GM13977 (cell line): ENCODE measurements at places on chromosomes 6 and 20.

- no peak for DNase-seq
Measured at GRCh38 chr20:32510601-32511357, 74.4 kb downstream of the NOL4L start.

DNA sequence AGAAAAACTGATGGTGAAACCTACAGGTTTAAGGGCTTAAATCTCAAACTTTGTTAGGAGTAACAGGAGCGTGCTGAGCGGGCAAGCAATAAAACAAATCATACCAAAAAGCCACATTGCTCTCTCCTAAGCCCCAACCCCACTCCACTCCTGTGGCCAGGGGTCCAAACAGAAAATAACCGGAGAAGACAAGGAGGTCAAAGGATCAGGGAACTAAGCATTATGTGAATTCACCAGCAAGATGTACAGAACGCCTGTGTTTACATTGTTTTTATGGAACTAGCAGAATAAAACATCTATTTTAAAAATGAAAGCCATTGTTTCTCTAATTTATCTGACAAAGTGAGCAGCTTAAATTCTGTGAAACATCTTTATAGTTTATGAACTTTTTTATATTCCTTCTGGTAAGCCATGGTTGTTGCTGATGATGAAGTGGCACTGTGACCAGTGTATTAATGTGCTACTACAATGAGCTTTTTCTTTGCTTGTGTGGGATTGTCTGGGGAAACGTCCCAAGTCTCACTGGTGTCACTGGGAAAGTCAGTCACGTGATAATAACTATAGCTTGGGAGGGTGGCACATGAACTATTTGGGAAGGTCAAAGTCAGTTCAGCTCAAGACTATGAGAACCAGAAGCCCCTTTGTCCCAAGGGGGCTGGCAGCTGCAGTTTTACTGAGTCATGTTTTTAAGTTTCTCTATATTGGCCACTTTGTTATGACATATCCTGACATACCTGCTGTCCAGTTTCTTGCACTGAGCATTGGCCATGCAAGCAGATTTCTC is 9.8 kb downstream of the FAM210B start:
- DNase-seq, result no peak

GRCh38 chr6:68134796-68135195 is 500.3 kb upstream of the ADGRB3 start:
- no peak for DNase-seq

GRCh38 chr20:39318911-39319310 is 356.8 kb downstream of the DHX35 start:
- no peak for DNase-seq

- DNase-seq, result no peak
Measured at GRCh38 chr6:93021235-93021915, 398.0 kb downstream of the EPHA7 start.

GRCh38 chr20:57409672-57410397 is 18.6 kb downstream of the RBM38 start:
- DNase-seq, result no peak

DNA sequence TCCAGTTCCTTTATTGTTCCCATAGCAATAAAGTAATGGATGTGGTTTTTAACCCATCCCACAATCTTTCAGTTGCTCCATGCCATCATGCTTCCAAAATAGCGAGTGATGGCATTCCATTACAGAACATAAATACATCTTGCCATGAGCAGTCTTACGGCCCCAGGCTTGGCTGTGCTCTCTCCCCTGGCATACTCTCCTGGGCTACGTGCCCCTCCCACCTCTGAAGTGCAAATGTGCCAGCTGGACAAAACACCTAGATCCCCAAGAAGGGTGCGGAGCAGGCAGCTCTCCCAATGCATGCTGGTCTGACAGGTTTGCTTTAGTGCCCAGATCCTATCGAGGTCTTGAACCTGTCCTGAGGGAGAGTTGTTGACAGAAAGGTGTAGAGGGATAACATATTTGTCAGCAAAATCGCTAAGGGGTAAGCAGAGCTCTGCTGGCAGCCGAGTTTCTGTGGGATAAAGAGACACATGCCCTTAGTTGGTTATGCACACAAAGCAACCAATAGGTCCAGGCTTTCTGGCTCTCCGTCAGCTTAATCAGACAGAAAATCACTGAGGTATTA is 43.9 kb upstream of the PAX1 start:
- no peak for DNase-seq

GRCh38 chr6:14695579-14695978 is 550.3 kb upstream of the JARID2 start:
- DNase-seq, result no peak

- DNase-seq, result no peak
Measured at GRCh38 chr6:100230953-100231316, 233.8 kb downstream of the SIM1 start.

GRCh38 chr20:3904224-3904623 is 15.0 kb downstream of the PANK2 start:
- no peak for DNase-seq

- DNase-seq, result no peak
Measured at GRCh38 chr6:41741625-41742490, 5.3 kb downstream of the PGC start.

GRCh38 chr20:14604143-14604542 is 266.7 kb upstream of the FLRT3 start:
- DNase-seq, result no peak

- no peak for DNase-seq
Measured at GRCh38 chr20:60203451-60203850, 245.2 kb downstream of the CDH26 start.

DNA sequence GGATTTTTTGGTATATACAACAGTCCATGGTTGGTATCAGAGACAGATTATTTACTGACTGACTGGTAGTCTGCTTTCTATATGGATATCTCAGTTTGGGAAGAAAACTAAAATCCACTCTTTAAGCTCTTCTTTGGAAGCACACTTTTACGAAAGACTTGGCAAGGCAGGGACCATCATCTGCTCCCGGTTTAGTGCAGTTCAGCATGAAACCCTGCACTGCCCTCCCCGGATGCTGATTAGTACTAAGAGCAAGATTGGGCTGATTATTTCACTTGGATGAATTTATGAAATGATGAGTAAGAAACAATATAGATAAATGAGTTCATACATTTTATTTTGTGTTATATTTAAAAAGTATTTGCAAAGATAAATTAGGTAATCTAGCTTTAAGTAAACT is 56.3 kb downstream of the RGS17 start:
- DNase-seq, result no peak

- DNase-seq, result no peak
Measured at GRCh38 chr6:165726290-165726875, 63.3 kb upstream of the PDE10A start.

DNA sequence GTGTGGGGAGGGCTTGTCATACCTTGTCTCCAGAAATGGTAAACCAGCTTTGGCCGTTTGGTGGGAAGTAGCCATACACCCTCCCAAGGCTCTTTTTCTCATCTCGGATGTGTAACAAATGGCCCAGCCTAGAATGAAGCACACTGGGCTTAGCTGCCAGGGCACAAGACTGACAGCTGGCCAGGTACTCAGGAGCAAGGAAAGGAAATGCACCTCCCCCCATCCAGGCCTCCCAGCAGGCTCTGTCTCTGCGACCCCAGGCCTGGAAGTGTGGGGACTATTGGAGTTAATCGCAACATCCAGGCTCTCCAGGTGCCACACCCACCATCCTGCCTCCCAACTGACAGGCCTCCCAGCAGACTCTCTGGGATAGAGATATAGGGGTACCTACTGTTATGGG is 43.0 kb downstream of the MRS2 start:
- DNase-seq, result no peak

GRCh38 chr6:64955435-64955848 is 751.6 kb downstream of the EYS start:
- DNase-seq, result no peak
